Stimulated activated CD8-positive, alpha-beta memory T cell treated with anti-CD3 and anti-CD28 coated beads, Interleukin-15, amount 100 ng/mL, for 24 hours (primary cell): ENCODE measurements at places on chromosomes 2 and 18.

DNA sequence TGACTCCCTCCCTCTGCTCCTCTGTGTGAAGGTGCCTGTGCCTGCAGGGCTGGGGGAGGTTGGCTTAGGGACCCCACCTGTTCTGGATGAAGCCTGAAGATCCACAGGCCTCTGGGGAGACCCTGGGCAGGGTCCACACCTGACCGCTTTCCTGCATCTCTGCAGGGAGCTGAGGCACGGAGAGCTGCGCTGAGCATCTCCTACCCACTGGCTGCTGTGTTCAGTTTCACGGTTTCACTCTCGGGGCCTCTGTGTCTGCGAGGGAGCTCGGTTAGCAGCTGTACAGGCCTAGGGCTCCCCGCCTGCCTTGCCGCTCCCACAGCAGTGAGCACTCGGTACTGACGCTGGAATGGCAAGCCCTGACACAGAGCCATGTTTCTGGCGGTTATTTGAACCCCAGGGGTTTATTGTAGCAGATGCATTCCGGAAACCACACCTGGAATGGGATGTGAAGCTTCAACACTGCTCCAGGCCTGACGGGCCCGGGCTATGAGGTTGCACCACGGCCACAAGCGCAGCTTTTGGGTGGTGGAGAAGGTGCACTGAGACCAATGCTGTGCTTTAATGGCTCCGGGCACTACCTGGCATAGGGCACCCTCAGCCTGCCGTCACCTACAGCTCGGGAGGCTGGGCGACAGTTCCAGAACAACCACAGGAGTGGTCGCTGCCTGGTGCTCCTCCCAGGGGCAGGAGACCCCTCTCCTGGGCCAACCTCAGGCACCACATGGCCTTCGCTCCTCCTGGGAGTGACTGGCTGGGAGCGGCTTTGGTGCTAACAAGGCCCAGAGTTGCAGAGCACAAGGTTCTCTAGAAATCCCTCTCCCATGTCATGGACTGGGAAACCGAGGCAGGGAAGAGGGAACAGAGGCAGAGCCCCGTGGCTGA lies 257.9 kb downstream of the NDUFA10 start:
- no peak for DNase-seq

- DNase-seq, result no peak
These were observed 8.1 kb upstream of the ITPRIPL1 start for GRCh38 chr2:96316999-96317398.

GRCh38 chr2:107313316-107313715 lies 427.3 kb upstream of the ST6GAL2 start:
- DNase-seq, result no peak

DNA sequence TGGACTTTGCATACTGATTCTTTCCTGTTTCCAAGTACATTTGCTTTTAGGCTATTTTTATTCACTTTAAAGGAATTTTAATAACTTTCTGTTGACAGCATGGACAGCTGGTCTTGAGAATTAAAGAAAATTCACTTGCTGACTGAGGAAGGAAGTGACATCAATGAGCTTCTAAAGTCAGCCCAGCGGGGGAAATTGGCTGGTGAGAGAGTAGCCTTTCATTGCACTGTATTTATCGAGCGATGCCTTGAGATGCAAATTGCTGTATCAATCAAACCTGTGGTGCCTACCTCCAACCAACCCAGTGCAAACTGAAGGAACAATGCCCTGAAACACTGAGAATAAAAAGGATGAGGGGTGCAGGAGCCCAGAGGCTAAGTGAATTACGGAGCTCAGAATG lies 91.4 kb upstream of the AQP4 start:
- DNase-seq, result no peak

- no peak for DNase-seq
These were observed 192.3 kb downstream of the PMAIP1 start for GRCh38 chr18:60092073-60092472.

DNA sequence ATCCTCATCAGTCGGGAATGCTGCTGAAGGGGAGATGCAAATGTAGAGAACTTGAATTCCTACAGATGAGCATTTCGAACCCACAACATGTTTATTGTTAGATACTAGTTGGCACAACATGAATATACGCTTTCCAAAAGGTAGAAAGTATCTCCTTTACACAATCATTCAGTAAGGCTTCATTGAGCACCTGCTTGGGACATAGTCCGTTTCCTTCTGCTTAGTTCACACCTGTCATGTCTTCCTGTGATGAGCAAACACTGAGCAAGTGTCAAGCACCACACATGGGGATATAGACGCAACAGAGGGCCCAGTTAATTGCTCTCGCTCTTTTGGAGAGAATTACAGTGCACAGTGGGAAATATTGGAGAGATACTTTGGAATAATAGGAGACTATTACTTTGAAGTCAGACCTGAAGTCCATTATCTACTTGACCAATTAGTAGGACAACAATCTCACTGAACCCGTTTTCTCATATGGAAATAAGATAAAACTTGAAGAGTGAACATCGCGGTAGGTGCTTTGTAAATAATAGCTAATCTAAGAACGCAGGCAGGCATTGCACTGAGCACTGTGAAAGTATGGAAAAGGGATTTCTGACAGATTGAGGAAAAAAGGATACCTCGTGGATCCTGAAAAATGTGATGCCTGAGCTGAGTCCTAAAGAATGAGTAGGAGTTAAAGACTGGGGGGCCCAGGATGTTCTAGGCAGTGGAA lies 1.2 kb downstream of the CPSF3 start:
- no peak for DNase-seq

- no peak for DNase-seq
These were observed 40.6 kb downstream of the GKN2 start for GRCh38 chr2:68912111-68912510.

DNA sequence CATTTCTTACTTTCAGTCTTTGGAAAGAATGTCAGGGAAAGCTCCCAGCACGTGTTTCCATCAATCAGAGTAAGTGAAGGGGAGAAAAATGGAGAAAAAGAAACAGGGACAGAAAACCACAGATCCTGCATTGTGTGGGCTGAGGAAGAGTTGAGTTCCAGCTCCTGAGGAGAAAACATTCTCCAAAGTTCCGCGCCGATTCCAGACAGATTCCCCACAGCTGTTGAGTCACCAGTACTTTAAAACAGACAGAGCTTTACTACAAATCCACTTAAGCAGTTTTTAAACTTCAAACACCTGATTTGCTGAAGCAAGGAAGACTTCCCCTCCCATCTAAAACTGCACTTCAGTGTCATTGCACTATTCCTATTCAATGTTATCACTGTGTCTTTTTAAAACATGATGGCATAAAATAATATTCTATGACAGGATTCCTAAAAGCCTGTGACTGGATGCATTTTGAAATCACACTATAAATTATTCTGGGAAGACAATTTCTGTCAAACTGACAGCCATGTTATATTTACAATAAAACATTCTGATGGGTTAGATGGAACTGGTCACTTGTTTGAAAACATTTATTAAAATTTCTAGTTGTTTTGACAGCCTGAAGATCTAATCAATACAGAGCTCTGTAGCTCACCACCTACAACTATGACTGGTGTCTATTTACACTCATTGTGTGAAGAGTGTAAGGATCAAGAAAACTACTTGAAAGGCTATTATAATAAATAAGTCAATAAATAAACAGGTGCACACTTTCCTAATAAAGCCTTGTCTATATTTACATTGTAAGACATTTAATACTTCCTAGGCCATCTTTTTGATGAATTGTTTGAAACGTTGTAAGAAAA lies 40.9 kb downstream of the TCF4 start:
- DNase-seq, result no peak

GRCh38 chr2:126315828-126316227 lies 340.1 kb upstream of the GYPC start:
- DNase-seq, result no peak

DNA sequence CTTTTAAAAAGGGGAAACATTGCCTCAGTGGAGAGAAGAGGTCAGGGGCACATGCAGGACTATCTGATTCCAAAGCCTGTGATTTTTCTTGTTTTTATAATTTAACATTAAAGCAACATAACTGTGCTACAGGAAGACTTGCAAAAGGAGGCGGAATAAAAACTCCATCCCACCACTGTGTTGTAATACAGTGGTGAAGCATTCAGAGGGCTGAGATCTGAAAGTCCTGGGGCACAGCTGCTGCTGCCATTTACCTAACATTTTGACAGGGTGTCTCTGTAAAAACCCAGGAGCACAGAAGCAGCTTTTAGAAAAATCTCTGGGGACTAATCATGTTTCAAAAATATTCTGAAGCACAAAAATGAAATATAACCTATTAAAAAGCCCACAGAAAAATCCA lies 97.6 kb downstream of the GRB14 start:
- DNase-seq, result no peak

GRCh38 chr2:145065342-145065741 lies 545.4 kb upstream of the ZEB2 start:
- DNase-seq, result no peak

DNA sequence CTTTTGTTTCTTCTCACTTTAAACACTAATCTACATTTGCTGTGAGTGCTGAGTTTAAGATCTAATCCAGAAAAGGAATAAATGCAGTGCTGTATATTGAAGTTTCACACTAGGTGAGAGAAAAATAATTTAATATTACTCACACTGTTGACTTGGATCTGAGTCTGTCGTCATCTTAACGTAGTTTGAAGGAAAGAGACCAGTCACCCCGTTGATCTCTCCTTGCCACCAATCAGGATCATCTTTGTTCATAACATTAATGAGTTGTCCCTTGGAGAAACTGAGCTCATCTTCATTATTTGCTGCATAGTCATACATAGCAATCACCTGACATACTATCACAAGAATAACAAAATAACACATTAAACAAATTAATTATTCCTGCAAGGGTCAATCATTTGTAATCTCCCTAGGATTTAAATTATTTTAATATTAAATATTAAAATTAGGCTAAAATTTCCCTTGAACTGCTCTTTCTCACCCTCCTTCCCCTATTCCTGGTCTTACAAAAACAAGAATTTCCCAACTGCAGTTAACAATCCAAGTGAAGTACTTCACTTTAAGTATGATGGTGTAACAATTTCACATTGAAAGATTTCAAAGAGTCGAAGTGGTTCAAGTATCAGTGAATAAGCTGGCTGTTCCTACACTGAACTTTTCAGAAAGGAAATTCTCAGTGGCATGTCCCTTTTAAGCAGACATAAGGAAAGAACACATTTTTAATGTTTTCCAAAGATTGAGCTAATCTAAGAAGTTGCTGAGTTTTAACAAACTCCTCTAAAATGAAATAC lies 71.3 kb downstream of the FAM228A start:
- DNase-seq, result no peak

DNA sequence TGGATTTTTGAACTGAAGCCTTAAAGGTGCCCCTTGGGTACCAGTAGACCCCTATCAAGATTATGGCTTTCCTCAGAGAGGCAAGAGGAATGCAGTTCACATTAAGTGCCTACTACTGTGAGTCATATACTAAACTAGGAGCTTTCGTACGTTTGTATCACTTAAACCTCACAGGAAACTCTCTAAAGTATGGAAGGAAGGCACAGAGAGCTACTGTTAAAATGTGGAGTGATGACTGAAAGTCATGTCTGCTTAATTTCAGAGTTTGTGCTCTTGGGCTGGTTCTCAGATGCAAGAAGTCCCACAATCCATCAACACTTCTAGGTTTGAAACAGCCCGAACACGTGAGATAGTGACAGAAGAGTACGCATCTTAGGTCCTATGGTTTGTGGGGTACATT lies 4.7 kb downstream of the PLCL1 start:
- no peak for DNase-seq

DNA sequence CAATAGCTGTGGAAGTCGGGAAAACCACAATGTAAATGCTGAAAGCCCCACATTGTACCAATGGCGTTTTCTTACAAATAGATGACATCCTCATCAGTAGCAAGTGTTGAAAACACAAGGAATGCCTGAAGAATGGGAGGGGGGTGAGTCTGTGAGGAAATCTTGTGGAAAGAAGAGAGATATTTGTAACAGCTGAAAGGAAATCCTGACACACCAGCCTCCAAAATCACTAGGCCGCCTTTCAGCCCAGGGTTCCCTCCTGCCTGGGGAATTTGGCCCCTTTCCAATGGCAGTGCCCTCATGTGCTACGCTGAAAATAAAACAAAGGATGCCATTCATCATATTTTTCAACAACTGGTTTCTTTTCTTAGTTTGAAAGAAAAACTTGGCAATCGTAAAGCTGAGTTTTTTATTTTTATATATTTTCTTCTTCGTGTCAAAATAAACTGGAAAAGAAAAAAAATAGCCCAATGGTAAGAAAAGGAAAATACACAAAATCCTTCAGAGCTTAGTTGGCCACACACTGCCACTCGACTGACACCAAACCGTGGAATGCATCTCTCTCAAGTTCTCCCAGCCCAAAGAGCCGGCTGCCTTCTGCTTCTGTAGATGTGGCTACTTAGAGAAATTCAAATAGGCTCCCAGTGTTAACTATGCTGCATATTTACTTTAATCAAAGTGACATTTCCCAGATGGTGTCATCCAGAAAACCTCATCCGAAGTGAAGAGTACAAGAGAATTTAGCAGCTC lies 52.0 kb downstream of the FTCDNL1 start:
- no peak for DNase-seq

GRCh38 chr2:95362486-95362885 lies 40.0 kb upstream of the FAHD2A start:
- no peak for DNase-seq

- DNase-seq, result no peak
These were observed 127.8 kb downstream of the RBMS1 start for GRCh38 chr2:160365716-160366367.

DNA sequence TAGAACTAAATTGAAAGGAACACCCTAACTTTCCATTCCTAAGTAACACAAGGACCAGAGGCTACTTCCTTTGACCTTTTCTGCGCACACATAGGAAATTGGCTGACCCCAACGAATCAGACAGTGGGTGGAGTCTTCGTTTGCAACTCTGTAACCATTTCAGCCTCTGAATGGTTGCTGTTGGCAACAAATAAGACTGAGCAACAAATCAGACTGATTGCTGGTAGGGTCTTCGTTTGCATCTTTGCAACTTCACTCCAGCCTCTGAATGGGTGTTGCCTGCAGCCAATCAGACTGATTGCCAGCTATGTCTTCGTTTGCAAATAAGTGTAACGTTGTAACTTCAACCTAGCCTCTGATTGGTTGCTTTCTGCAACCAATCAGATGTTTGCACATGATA lies 34.6 kb downstream of the USP40 start:
- no peak for DNase-seq

DNA sequence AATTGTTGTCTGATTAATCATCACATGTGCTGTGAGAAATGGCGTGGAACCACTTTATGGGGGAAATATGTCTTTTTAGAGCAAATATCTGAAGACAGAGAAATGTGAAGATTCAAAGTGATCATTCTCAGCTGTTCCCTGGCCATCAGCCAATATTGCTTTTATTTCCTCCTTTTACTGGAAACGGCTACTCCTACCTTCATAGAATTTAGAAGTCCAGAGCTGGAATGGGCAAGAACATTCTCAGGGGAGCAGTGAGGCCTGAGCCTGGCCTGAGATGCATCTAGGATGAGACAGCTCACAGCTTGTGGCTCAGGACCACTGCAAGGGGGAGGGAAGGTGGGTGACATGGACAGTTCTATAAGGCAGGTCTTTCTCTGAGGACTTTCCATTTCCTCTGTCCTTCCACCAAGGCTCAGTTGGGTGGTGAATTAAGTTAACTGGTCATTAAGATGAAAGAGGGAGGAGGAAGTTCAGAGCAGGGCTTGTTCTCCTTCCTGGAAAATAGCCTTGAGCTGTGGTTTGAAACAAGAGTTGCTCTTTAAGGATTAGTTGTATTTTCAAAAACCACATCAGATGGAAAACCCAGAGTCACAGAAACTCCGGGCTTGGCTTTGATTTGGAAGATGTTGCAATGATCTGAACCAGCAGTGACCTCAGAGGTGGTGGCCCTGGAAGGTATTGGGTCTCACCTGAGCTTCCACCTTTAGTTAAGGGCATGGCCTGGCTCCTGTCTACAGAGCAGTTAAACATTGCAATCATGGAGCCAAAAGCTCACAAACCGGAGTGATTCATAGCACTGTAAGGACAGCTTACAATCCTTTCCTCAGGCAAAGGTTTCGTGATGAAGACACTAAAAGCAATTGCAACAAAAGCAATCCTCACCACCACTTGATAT lies 144.3 kb downstream of the VAPA start:
- DNase-seq, result no peak
